ENCODE measurements at places on chromosomes 1 and 21.

DNA sequence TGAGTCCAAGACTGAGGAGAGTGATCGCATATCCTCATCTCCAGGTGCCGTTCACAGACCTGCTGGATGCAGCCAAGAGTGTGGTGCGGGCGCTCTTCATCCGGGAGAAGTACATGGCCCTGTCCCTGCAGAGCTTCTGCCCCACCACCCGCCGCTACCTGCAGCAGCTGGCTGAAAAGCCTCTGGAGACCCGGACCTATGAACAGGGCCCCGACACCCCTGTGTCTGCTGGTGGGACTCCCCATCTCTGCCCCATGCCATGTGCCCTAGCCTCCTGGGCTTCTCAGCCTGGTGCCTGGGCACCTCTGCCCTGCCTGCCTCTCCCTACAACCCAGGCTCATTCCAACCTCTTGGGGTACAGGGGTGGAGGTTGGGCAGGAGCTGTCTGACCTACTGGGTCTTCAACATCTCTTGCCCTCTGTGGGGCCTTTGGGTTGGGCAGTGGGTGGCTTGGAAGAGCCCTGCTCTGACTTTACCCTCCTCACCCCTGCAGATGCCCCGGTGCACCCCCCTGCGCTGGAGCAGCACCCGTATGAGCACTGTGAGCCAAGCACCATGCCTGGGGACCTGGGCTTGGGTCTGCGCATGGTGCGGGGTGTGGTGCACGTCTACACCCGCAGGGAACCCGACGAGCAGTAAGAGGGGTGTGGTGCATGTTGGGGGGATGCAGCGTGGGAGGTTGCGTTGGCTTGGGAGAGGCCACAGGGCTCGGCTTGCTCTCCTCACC lies 7.2 kb downstream of the AMPD2 start:
- DNase-seq = no peak

- DNase-seq = no peak
Observed at GRCh38 chr1:153667439-153667838, 3.4 kb downstream of the ILF2 start.

DNA sequence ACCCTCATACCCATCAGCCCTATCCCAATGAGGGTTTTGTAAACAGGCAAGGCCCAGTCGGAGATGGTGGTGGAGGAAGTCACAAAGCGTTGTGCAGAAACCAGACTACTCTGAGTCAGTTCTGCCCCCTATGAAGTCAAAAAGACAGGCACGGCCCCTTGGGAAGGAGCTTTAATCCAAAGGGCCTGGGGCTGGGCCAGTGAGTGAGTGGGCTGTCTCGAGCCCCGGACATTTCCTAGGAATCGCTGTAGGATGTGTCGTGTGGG lies 442 bp upstream of the AHCYL1 start:
- DNase-seq = no peak

- no peak for DNase-seq
Observed at GRCh38 chr1:92752719-92753118, 32.2 kb downstream of the EVI5 start.

- DNase-seq = no peak
Observed at GRCh38 chr1:13781228-13781627, 81.2 kb downstream of the PRDM2 start.

DNA sequence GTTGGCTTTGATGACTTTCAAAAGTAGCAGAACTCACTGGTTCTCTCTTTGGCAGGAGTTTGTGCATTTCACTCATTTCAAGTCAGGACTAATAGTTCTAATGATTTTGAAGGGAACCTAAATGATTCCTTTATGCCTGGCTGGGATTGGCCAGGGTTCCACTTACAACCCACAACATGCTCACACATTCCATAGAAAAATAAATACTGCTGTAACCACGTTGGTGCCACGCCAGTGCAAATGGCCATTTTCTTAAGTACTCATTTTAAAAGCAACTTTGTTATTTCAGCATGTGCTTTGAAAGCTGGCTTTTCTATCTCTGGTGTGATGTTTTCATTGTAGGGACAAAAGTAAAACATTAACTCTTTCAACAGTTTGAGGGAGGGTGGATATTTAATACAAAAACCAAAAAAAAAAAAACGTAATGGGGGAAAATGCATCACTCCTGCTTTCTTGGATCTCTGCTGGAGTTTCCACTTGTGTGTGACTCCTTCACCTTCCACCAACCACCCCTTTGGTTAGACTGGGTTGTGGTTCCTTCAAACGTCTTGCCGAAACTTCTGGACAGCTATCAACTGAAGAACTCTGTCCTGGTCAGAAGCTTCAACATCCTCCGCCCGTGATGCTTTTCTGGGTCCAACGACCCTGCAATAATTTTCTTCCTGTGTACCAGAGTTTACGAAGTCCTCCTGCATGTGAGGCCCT lies 300.4 kb upstream of the RUNX1 start:
- no peak for DNase-seq

- DNase-seq = no peak
Observed at GRCh38 chr1:30409476-30410152, 313.8 kb downstream of the MATN1 start.

- DNase-seq = no peak
Observed at GRCh38 chr1:94672001-94672400, 130.4 kb upstream of the F3 start.

- DNase-seq = no peak
Observed at GRCh38 chr1:161039546-161039945, 782 bp upstream of the TSTD1 start.

DNA sequence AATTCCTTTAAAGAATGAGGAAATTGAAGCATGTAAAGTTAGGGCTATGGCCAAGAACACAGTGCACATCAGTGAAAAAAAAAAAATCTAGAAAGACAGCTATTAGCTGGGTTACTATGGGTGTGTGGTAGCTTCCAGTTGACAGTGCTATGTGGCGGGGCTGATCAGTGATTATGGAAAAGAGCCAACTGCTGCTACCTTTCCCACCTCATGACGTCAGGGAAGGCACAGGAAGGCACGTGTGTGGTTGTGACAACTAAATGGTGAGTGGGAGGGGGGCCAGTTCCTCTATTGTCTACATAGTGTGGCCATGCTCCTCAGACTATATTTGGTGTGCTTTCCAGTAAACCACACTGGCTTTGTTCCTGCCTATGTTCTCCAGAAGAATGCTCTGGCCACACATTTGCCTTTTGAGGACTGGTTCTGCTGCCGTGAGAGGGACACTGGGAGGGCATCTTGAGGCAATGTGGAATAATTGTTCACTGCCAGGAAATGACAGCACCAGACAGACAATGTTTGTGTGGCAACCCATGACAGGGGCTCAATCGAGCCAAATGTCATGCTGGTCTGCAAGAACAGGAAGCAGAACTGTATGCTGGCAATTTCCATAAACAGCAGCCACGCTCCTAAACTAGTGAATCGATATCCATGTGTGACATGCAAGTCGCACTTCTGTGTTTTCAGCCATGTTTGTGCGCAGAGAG lies 3.0 kb upstream of the SDE2 start:
- DNase-seq = no peak

GRCh38 chr1:20735581-20736111 lies 3.1 kb upstream of the SH2D5 start:
- no peak for DNase-seq

DNA sequence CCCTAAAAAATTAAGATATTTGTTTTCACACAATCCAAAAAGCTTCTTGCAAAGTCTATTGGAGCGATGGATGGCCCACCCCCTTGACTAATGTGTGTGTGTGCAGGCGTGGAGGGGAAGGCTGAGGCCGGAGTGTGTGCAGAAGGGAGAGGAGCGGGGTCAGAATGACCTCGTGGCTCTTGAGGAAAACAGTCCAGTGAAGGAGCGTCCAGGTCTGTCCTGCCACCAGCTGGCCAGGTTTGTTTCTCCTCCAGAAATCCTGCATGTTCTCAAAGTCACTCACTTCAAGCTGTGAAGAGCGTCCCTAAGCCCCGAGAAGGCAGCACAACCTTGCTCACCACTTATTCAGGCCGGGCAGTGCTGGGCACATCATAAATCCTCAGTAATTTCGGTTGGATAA lies 69.5 kb upstream of the SSX2IP start:
- no peak for DNase-seq

GRCh38 chr1:86517336-86517735 lies 29.5 kb upstream of the CLCA4 start:
- no peak for DNase-seq

- no peak for DNase-seq
Observed at GRCh38 chr1:83689921-83690868, 308.7 kb downstream of the TTLL7 start.

- DNase-seq = no peak
Observed at GRCh38 chr1:10378081-10378841, 20.6 kb upstream of the PGD start.

DNA sequence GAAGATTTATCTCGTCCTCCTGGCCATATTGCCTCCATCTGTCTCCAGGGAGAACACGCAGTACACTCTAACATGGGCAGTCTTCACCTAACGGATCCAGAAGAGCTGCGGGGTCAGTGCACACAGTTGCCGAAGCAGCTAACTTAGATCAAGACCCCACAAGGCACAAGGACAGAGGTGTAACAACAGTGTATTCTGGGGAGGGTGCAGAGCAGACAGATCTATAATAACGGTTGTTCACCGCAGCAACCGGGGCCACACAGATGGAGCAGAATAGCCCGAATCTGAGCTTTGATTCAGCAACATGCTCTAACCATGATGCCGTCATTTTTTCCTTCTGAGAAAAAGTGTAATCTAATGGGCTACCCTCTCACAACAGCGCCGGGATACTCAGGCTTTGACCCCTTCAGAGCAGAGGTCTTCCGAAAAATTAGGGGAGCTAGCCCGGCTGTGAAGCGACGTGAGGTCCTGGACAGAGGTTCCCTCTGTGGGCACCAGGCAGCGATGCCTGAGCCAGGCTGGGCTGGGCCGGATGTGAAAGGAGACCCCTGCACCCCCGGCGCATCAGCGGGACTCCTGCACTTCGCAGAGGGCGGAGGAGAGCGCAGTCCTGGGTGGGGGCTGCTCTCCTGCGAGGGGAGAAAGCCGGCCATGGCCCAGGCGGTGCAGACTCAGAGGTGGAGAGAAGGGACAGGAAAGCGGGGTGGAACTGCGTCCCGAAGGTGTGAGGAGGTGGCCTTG lies 57.5 kb downstream of the BCL9 start:
- no peak for DNase-seq

GRCh38 chr1:48947761-48948537 lies 171.3 kb upstream of the BEND5 start:
- no peak for DNase-seq

DNA sequence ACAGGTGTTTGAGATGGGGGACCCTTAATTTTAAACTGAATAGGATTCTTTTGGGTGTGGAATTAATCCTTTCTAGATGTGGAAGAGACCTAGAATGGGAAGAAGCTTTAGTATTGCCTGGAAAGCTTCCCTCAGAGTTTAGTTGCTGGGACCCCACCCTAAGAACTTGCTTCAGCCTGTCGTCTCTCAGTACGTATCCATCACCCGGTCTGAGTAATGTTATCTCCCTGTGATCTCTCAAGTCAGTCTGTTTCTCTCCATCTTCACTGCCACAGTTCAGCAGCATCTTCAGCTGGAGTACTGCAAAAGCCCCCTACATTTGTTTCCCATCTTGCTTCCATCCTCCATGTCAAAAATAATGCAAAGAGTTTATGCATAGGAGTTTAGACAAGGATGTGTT lies 28.9 kb downstream of the CNST start:
- DNase-seq = no peak

GRCh38 chr1:210621712-210622111 lies 293.0 kb downstream of the HHAT start:
- no peak for DNase-seq

DNA sequence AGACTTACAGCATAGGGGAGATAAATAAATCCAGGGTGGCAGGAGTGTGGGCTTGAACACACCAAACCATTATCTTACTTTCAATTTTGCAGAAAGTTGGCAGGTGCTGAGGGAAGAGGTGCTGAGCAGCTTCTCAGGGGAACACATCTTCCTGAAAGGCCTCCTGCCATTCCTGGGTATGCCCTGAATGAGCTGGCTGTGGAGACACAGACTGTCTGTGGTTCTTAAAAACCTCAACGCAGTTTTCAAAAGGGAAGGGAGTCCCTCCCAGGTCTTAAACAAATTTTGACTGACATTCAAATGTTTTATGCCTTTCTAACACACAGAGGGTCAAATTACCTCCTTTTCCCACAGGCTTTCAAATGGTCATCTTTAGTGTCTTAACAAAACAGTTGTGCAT lies 166.9 kb downstream of the TNFSF18 start:
- DNase-seq = no peak
